ENCODE measurements at places on chromosomes 3 and 15.

GRCh38 chr3:37625690-37626360 lies 235.9 kb upstream of the CTDSPL start:
- no peak for DNase-seq

DNA sequence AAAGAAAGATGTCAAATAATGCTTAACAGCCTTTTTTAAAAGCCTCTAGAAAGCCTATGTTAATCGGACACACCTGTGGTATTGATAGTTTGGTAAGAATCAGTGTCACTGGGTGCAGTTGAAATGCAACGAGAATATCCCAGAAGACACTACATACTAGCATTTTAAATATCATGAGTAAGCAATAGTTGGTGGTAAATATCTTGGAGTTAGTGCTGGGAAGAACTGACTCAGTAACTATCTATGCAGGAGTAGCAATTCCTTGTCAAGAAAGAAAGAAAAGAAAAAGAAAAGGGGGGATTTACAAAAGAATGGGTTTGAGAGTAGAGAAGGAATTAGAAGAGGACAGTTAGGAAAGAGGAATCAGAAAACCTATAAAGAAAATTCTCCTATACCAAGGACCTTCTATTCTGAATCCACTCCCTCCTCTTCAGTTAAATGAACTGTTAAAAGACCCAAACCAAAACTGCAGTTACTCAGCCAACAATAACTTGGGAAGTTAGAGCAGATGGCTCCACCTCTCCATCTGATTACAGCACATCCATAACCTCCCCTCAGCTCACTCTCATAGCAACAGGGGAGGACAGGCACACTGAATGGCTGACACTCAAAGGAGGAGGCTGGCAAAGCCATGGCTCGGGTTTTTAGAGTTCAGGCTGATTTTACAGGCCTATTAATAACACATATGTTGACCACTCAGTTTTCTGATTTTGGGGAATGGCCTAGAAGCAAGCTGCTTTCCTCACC lies 207.6 kb upstream of the MDFIC2 start:
- no peak for DNase-seq

DNA sequence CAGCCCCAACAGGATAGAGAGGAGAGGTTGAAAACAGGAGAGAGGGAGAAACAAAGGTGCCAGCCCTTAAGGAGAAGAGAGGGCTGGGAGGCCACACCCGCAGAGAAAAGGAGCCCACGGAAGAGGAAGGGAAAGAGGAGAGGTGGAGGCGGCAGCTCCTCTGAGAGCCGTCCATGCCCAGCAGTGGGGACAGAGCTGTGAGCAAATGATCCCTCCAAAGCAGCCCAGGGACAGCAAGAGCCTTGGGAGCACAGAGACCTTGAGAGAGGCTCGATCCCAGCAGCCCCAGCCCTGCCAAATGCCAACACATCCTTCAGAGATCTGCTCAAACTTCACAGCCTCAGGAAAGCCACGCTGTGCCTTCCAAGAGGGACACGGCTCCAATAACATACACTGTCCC lies 66.7 kb upstream of the CORO2B start:
- no peak for DNase-seq

DNA sequence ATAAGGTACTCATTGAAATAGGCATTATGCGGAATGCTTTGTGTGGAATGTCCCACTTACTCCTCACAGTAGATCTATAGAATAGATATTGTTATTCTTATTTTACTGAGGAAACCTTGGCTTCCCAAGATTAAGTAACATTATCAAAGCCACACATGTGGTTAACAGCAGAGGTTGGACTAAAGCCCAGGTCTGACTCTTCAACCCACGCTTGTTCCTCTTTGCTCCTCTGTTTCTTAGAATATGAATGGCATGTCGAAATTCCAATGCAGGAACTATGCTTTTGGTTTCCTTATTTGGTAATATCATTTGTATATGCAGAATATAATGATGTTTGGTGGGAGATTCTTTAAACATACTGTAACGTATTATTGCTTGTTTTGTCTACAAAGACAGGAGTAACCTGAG lies 818.8 kb upstream of the LMCD1 start:
- no peak for DNase-seq

GRCh38 chr3:15614958-15615357 lies 13.4 kb downstream of the BTD start:
- no peak for DNase-seq

DNA sequence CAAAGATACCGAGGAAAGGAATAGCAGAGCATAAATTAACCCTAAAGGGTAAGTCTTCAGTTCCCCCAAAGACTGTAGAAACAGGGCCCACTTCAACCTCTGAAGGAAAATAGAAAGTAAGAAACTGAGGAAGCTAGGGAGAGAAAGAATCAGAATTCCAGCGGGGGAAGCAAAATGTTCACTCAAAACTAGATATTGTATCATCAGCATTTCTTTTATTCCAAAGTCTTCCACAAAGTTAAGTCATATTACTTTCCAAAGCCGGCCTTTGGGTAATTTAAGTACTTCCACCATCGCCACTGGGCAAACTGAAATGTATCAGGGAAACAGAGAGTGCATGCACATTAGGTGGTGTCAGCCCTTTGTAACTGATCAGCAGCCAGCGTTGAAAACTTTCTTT lies 88.3 kb downstream of the RSL24D1 start:
- no peak for DNase-seq

GRCh38 chr15:101028772-101029438 lies 109.7 kb downstream of the LRRK1 start:
- no peak for DNase-seq

- DNase-seq: no peak
Observed at GRCh38 chr3:127043041-127043641, 60.2 kb downstream of the PLXNA1 start.

DNA sequence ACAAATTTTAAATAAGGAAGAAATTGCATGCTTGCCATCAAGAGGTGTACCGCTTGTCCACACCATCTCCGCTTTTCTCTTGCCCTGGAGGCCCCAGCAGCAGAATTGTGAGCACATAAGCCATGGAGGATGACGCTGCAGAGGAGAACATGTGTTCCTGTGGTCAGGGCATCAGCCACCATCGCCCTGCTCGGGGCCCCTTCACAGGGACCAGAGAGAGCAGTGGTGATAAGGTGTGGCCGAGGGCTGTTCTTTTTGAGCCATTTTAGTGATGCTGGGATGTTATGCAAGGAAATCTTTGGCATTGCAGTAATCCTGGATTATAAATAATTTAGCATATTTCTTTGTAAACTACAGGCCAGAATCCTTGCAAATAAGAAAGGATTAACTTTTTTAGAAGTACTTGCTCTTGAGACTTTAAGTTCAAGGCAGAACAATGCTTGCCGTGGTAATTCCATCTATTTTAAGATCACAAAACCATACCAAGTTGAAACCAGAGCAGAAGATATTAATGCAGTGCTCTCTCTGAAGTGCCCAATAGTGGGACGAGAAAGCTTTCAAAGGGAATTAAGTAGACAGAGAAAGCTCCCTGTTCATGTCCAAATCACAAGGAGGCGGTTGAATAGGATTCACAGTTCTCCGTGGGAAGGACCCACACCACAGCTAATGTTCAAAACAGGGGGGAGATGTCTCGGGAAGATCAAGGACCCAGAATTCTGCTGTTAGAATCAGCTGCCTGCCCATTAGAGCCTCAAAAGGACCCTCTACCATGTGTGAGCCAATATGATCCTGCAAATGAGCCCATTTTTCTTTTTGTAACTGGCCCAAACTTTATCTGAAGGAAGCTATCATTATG lies 338.5 kb downstream of the RORA start:
- no peak for DNase-seq

GRCh38 chr15:56587686-56588085 lies 122.7 kb upstream of the MNS1 start:
- no peak for DNase-seq

- no peak for DNase-seq
Observed at GRCh38 chr3:42666577-42666998, 13.1 kb downstream of the ZBTB47 start.

GRCh38 chr3:155239960-155240359 lies 53.5 kb downstream of the STRIT1 start:
- DNase-seq: no peak

- no peak for DNase-seq
Observed at GRCh38 chr3:133870822-133871221, 24.9 kb downstream of the RAB6B start.

DNA sequence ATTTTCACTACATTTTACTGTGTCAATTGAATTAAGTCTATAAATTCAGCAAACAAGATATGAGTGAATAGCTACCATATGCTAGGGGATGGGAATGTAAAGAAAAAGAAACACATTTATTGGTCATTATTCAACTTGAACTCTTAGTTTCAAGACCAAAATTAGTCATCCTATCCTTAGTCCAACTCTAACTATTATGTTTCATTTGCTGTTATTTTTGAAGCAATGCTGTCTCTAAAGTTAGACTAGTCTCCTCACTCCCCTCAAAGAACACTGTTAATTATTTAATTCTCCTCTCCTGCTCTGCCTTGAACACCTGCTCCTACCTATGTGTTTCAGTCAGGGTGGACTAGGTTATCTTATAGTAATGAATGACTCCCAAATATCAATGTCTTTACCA lies 920.9 kb downstream of the TUSC7 start:
- no peak for DNase-seq

- no peak for DNase-seq
Observed at GRCh38 chr15:60083318-60083717, 79.2 kb downstream of the FOXB1 start.

DNA sequence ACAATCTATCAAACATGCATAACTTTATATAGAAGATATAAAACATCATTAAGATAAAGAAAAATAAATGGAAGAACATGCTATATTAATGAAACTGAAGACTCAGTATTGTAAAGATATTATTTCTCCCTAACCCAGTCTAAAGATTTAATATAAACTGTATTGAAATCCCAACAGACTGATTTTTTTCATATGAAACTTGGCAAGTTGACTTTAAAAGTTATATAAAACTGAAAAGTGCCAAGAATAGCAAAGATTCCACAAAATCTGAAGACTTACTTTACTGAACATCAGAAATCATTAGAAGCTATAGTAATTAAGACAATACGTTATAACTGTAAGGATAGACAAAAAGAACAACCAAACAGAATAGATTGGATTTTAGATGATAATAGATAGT lies 531.3 kb upstream of the MCTP2 start:
- DNase-seq: no peak

- DNase-seq: no peak
Observed at GRCh38 chr3:4726549-4726948, 233.4 kb downstream of the ITPR1 start.

GRCh38 chr3:181626036-181626435 lies 85.7 kb upstream of the SOX2 start:
- DNase-seq: no peak

GRCh38 chr3:50594253-50594785 lies 17.3 kb downstream of the CISH start:
- no peak for DNase-seq

DNA sequence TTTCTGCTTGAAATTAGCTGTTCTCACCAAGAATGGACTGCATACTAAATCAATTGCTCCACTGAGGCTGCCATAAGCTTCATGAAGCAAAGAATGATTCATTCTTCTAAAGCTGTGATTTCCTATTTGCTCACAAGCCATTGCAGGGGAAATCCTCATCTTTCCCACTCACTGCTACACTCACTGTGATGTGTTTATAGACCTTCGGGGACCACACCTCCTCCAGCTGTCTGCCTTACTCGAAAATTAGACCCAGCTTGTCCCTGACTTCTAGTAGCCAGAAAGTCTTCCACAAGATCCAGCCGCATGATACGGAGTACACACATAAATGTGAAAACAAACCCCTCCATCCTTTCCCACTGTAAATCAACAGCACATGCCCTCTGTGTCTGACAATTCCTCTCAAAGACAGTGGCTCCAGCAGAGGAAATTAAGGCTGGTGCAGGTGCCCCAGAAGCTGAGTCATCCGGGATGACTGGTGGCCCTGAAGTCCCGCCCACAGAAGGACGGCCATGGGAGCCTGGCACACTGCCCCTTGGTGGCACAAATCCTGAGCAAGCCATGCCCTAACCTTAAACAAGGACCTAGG lies 172.0 kb downstream of the STT3B start:
- no peak for DNase-seq

- DNase-seq: no peak
Observed at GRCh38 chr3:3101660-3102458, 8.3 kb downstream of the IL5RA start.

- no peak for DNase-seq
Observed at GRCh38 chr15:70251246-70251990, 153.7 kb upstream of the TLE3 start.

DNA sequence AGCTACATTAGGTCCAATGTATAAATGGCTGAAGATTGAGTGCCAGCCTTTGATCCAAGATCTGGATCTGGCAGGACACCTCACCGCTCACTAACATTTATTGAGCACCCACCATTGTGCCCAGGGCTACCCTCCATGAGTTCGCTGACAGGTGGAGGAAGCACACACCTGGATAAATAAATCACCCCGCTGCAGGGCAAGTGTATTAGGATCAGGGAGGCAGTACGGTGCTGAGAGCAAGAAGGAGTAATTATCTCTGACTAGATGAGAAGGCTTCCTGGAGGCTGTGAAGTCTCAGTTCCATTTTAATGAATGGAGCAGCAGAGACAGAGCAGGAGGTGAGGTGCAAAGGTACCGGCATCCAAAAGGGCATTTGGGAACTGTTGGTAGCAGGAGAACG lies 104.1 kb downstream of the LIPC start:
- no peak for DNase-seq

DNA sequence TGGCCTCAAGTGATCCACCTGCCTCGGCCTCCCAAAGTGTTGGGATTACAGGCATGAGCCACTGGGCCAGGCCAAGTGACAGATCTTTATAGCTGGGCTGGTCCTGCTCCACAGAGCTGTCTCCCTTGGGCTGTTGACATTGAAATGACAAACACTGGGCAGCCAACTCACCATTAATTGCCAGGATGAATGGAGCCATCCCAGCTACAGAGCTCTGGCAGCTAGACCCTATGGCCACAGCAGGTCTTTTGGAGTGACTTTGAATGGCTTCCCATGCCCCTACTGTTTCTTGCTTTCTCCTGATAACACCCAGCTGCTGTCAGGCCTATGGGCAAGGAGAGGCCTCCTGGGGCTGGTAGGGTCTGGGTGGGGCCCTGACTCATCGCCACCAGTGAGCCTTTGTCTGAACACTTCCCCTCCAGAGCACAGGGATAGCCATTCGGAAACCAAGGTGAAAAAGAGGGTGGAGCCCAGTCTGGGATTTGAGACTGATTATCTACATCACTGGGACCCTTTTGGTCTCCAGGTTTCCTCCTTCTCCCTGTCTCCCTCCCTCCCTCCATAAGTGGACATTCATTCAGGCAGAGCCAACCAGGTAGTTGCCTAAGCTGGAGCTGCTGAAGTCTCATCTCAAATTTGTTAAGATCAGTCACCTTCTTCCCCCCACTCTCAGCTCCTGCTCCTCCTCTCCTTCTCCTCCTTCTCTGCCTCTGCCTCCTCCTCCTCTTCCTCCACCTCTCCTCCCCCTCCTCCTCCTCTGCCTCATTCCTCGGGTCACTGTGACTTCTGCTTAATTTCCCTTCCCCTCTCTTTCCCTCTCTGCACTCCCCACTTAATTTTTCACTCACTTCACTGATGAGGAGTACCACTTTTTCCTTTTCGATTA lies 34.0 kb downstream of the BHLHE40 start:
- no peak for DNase-seq

GRCh38 chr15:89038146-89038545 lies 50.1 kb upstream of the ABHD2 start:
- no peak for DNase-seq

- DNase-seq: no peak
Observed at GRCh38 chr3:186002884-186003472, 65.2 kb upstream of the TRA2B start.

GRCh38 chr3:195059006-195059350 lies 212.0 kb downstream of the XXYLT1 start:
- no peak for DNase-seq

All from hypothalamus (tissue), 51 donors.